ENCODE measurements at places on chromosomes 4 and X.
A peak's percentile ranks its signal among the peaks of the same experiment; 100 is the strongest.

GRCh38 chrX:45849261-45849862, 648.7 kb upstream of the DIPK2B start:
- no peak for DNase-seq

DNA sequence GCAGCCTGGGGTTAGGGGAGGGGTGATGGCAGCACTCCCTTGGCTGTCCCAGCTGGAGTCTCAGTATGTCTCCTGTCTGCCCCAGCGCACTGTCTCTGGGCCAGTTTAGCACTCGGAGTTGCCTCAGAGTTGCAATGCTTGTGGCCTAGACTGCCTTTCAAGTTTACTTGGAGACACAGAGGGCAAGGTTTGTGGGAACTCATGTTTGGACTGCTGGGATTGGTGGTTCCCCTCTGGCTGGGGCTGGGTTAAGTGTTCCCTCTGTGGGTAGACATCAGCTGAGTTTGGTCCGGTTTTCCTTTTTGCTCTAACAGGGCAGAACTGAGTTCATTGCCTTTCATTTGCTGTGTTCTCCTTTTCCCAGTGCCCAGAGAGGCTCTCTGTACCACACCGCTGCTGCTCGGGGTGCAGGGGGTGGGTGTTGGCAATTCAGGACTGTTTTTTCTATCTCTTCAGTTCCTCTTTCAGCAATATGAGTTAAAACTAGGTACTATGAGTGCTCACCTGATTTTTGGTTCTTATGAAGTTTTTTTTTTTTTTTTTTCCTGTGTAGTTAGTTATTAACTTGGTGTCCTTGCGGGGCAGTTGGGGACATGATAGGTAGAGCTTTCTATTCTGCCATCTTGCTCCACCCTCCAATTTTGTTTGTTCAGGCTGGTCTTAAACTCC, 17.2 kb downstream of the RAB33B start:
- no peak for DNase-seq

DNA sequence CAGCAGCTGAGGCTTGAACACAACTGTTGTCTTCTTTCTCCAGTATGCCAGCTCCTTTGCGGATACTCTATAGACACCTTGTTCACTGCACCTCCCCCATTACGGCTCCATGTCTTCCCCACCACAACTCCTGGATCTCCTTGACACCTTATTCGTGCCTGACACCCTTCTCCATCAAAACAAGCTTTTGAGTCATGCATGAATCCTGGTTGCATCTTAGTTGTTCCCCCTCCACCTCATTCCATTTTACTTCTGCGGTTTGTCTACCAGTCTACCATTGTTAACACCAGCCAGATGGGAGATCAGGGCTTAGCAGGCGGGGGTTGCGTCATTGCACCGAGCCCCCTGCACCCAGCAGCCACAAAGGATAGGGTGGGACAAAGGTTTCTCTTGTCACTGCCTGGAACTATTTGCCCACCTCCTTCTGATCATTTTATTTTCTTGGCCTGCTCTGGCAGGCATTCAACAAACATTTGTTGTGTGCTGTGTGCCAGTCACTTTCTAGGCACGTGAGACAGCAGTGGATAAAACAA, 2.0 kb upstream of the CDK16 start:
- DNase-seq: no peak

GRCh38 chr4:169823685-169824084, 65.9 kb upstream of the HPF1 start:
- DNase-seq: peak; percentile 4

GRCh38 chr4:143700416-143701352, at the start of gene FREM3:
TSS of gene FREM3 (minus strand) at chr4:143700675. CDS start at chr4:143700675, 0 bp downstream.
- DNase-seq: no peak

GRCh38 chr4:57231781-57232180, 121.6 kb upstream of the IGFBP7 start:
- DNase-seq: no peak

DNA sequence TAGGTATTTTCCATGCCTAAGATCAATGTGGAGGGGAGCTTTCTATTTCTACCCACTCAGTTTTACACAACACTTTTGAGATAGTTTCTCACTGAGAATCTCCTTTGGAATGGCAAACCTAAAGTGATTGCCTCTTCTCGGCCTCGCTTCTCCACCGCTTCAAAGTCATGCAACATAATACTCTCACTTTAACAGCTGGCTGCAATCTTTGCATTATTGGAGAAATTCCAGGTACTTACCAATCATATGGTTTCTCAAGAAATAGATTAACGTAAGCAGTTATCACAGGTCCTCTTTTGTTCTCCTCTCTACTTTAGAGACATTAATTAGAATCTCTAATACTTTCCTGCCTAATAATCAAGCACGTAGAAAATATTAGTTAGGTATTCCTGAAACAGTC, 3.7 kb upstream of the IL13RA2 start:
- no peak for DNase-seq

DNA sequence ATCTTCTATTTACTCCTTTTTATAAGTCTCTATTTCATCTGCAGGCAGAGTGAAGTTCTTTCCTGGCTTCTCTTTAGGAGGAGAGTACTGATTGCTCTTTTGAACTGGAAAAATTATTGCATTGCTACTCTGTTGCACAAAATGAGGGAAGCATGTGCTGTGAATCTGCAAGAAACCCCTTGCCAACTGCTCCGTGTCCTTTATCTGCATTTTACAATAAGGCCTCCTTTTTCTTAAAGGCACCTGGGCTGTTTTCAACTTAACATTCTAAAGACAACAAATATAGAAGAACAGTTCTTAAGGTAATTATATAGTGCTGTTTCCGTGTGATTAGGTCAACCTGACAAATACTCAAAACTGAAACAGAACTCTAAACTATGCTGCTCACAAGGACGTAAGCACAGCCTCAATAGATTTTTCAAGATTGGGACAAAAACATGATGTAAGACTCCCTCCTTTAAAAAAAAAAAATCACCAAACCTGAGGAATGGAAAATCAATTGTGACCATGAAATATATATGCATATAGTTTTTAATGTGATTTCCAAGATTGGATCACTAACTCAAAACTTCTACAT, 716.6 kb upstream of the INTU start:
- no peak for DNase-seq

DNA sequence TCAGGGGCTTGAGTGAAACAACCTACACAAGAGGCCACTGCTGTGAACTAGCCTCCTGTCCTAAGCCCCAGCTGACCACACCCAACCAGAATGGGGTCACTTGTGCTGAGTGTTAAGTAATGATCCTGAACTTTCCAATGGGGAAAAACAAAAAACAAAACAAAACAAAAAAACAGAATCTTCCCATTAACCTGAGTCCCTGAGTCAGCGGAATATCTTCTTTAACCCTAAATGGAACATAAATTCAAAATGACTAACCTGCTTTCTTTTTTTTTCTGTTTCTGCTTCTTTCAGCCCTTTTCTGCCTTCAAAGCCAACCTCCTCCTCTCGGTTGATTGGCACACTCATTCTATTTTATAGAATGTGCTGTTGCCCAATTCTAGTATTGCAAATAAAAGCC, 31.2 kb upstream of the MAGEA8 start:
- no peak for DNase-seq

- no peak for DNase-seq
These were observed 624.2 kb downstream of the PCDH18 start for GRCh38 chr4:136908122-136908521.

- DNase-seq: no peak
These were observed 68.8 kb downstream of the SLC2A9 start for GRCh38 chr4:9952415-9952950.

DNA sequence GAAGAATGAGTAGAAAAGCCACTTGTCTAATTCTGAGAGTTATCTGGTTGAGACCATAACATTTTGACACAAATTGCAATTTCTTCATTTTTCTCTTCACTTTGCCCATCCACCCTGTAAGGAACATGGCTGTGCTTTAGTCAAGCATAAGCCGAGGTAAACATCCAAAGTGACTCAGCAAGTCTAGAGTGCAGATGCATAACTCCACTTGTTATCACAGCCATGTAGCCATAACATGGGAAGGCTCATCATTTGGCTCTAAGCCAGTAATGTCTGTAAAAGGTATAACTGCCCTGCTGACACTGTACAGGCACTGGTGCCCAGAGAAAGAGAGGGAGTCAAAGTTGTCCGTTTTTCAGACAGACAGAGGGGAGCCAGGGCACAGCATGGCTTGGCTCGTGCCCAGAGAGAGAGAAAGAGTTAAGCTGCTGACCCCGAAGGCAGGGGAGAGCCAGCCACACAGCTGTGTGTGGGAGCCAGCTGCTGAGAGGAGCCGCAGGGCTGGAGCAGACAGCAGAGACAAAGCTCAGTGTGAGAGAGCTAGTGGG, 76.9 kb upstream of the EXOC1L start:
- no peak for DNase-seq

DNA sequence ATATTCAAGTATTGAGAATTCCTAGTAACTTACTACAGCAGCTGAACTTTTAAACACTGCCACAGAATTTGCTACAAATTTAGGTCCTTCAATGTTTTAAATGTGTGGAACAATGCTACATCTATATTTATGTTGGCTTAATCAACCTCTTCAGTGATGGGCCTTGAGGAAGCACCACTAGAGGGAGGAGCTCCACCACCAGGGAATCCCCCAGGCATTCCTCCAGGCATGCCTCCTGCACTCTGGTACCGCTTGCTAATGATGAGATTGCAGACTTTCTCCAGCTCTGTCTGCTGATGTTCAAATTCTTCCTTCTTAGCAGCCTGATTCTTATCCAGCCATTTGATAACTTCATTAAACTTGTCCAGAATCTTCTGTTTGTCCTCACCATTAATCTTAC, 190.8 kb downstream of the HTR2C start:
- DNase-seq: no peak

DNA sequence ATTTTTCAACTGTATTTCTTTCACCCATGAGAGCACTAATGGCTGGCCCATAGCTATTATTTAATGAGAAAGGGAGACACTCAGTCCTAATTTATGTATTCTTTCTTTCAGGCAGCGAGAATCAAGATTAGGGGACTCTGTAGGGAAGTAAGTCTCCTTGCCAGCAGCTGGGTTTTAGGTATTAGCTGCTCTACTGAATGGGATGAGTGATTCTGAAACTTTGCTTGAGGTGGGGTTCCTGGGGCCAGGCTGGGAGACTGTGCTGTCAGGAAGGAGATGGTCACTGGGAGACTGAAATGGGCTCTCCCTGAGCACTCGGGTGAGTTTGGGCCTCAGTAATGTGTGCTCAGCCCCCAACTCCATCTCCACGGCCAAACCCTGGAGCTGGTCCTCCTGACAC, 78.7 kb downstream of the LNX1 start:
- DNase-seq: no peak

- DNase-seq: no peak
These were observed 9.8 kb upstream of the ACOT9 start for GRCh38 chrX:23752740-23753415.

GRCh38 chr4:140640150-140640748, 71.5 kb upstream of the UCP1 start:
- no peak for DNase-seq

DNA sequence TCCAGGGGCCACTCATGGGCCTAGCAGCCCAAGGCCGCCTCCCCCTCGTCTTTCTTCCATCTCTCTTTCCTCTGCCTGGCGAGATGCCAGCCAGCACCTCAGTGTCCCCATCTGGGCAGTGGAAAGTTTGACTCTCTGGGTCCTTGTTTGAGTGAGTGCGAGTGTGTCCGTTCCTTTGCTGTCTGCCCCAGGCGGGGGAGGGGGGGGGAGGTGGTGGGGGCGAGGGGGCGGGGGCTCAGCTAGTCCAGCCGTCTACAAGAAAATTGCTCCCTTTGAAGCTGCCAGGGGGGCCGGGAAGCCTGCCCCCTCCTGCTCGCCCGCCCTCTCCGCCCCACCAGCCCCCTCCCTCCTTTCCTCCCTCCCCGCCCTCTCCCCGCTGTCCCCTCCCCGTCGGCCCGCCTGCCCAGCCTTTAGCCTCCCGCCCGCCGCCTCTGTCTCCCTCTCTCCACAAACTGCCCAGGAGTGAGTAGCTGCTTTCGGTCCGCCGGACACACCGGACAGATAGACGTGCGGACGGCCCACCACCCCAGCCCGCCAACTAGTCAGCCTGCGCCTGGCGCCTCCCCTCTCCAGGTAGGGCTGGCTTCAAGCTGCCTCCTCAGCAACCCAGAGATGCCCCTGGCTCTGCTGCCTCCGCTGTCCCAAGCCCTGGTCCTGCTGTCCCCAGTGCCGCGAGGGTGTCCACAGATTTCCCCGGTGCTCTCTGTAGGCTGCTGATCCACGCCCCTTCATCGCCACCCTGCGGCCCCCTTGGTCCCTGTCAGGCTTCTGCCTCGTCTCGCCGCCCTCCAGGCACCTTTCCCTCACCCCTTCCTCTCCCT, at the start of gene BGN:
Gene BGN (plus strand): TSS at position 440 of the 821 bp plus-strand sequence. CDS start 9,652 bp downstream, outside the sequence.
- DNase-seq: no peak

DNA sequence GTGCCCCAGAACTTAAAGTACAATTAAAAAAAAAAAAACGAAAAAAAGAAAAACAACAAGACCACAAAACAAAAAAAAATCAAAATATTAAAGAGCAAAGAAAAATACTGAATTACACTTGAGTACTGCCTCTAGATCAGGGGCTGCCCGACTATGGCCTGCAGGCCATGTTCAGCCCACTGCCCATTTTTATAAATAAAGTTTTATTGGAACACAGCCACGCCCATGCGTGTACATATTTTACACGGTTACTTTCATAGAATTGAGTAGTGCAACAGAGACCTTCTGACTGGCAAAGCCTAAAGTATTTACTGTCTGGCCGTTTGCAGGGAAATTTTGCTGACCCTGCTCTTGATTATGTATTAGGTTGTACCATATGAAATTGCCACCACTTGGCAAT, 130.5 kb downstream of the ATXN3L start:
- no peak for DNase-seq

DNA sequence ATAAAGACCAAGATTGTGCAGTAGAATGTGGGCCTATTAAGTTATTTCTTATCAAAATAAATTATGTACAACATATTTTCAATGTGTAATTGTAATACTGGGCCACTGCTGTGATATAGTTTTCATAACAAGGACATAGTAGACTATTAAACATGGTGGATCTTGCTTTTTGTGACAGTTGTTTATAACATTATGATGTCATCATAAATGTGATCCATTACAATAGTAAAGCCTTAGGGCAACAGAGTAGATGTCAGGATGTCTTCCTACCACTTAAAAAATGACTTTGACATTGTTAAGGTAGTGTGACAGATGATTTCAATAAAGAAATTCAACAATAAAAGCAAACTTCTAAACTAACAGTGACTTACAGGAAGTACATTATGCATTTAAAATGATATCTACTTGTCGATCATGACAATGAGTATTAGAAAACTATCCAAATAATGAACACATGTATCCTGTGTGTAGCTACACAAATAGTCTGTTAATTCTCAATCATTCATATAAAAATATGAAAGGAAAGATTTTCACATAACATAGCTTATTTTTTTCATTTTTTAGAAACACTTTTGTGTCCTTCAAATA, 5.3 kb upstream of the AGA start:
- DNase-seq: no peak

DNA sequence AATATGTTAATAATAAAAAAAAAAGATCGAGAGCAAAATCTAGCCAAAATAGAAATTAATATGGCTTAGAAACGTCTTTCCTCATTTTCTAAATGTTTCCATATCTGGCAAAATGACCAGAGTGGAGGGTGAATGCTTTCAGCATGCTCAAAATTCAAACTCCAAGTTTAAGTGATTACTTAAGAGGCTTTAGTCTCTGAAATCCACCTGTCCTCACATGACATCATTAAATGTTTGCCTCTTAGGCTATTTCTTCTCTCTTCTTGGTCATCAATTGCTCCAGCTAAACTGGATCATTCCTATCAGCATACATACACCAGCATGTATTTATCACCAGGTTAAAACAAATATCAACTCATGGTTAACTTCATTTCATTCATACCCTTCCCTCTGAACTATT, 54.5 kb upstream of the ATXN3L start:
- no peak for DNase-seq

- DNase-seq: no peak
These were observed 7.9 kb downstream of the PRPS2 start for GRCh38 chrX:12799118-12799517.

GRCh38 chrX:16335181-16335580, 167.9 kb downstream of the MAGEB17 start:
- DNase-seq: no peak

Measured in stimulated activated CD4-positive, alpha-beta T cell treated with anti-CD3 and anti-CD28 coated beads, TNF-alpha, amount 100 ng/mL, for 48 hours (primary cell).